ENCODE measurements at places on chromosomes 1 and 21.

- no peak for DNase-seq
These were observed 96.7 kb downstream of the GABPA start for GRCh38 chr21:25831300-25831960.

- no peak for DNase-seq
These were observed 249.0 kb upstream of the ZP4 start for GRCh38 chr1:238139713-238140112.

GRCh38 chr1:57713501-57713900 is 289.6 kb upstream of the DAB1 start:
- DNase-seq, result no peak

DNA sequence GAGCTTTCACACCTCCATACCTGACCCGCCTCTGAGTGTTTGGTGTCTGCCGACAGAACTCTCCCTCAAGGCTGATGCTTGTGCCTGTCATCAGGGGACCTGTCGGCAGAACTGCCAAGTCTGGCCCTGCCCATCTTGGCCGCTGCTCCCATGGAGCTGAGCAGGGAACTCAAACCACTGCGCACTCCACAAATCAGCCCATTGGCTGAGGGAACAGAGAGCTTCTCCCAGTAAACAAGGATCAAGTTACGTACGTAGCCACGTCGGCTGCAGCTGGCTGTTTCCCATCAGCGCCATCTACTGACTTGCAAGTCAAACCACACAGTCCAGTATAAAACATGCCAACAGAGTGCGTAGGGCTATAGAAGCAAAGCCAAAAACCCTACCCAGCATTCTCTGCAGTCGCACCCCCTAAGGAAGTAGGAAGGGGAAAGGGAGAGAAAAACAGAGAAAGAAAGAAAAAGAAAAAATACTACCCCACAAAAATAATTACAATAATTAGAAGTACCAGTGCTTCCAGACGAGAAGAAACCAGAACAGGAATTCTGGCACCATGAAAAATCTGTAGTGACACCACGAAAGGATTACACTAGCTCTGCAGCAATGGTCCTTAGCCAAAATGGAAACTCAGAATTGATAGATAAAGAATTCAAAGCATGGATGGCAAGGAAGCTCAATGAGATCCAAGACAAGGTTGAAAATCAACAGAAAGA is 13.1 kb downstream of the KRTAP13-1 start:
- no peak for DNase-seq

DNA sequence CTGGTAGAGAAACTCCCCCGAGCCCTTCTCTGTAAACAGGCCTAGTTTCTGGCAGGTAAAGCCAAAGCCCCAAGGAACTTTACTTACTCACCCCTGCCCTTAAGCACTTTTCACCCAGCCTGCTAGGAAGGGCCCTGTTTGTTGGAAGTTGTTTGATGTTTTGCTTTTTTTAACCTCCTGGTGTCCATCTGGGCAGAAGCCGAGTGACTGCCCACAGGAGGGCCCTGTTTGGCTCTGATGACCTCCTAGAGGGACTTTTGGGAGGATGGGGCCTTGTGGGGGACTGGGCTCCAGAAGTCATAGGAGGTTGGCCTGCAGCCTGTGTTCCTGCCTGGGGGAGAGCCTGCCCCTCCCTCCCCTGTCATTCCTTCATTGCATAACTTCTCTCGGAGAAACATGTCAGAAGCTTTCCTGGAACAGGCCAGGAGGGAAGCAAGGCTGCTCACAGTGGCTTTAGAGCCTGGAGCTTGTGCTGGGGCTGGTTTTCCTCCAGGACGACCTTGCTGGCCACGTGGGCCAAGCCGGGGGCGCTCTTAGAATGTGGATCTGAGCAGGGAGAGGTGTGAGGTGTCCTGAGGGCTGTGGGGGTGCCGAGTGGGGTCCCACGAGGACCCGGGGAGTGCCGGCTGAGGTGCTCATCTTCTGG is 33.9 kb downstream of the COQ8A start:
- no peak for DNase-seq

- DNase-seq, result no peak
These were observed 405.9 kb downstream of the TTLL7 start for GRCh38 chr1:83593073-83593472.

- peak; percentile 16 for DNase-seq
These were observed 7.0 kb upstream of the KCNC4 start for GRCh38 chr1:110203021-110203661.

DNA sequence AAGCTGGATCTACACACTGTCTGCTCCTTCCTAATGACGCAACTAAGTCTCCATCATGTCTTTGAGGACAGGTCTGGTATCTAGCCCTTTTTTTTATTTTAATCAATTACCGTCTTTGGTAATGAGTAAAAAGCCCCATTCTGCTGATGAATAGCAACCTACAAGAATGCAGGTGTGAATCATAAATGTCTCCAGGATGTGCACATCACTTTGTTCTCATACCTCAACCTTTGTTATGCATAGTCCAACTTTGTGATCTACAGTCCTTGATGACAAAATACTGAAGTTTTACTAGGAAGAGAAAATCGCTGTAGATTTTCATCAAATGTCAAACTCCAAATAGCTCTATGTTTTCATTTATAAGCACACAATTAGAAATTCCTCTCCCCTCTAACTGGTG is 39.3 kb downstream of the PLPPR5 start:
- DNase-seq, result no peak

DNA sequence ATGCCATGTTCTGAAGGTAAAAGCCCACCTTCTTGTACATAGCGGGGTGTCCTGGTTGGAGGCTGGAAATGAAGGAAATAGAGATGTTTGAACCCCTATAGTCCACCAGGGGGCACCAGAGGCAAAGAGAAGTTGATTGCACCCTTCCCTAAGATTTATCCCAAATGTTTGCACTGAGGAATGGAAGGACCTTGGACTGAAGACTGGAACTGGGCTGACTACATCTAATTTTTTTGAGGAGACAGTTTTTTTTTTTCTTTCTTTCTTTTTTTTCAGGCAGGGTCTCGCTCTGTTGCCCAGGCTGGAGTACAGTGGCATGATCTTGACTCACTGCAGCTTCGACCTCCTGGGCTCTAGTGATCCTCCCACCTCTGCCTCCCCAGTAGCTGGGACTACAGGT is 55.3 kb upstream of the EIF4G3 start:
- DNase-seq, result no peak

DNA sequence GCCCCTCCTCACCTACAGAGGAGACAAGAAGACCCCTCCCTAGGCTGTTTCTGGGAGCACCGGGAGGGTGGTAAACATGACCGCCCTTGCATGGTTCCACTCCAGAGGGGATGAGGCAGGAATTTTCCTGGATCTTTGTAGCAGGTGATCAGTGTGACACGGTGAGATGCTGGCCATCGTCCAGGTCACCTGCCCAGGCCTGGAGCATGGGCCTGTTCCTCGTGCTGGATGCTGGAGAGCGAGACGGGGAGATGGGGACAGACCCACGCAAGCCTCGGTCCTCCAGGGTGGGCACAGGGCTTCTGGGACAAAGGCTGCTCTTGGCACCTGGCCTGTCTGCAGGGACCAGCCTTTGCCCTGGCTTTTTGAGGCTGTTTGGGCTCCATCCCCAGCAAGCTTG is 46.2 kb downstream of the DMRTB1 start:
- DNase-seq, result no peak

DNA sequence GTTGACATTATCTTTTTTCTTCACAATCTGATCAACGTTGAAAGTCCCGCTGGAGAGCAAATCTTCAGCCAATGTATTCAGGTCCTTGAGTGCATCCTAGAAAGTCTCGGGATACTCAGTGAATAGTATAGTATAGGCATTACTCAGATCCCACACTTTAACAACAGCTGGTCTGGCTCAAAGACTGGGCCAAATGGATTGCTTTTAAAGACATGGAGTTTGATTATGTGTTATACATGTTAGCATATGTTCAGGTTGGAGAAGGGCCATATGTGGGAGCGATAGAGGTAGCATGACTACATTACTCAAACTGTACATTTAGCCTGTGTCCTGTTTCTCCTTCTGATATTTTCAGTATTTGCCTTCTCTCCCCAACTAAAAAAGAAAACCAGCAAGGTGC is 33.1 kb downstream of the OR10Z1 start:
- DNase-seq, result no peak

GRCh38 chr1:30411206-30411605 is 312.2 kb downstream of the MATN1 start:
- DNase-seq, result no peak

GRCh38 chr1:222117809-222118208 is 375.9 kb upstream of the DUSP10 start:
- DNase-seq, result no peak

DNA sequence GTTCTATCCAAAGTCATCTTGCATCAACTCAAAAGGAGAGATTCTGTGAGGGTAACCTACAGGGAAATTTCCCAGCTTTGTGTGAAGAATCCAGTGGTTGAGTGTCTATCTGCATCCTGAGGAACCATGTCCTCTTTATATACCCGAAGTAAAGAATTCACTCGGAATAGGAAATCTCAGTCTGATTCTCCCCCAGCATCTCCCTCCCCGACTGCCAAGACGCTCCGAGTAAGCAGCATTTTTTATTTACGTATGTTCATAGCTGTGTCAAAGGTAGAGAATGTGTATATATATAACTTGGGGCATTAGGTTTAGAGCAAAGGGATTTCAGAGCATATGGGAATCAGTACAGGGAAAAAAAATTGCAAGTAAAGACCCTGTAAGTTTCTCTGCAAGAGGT is 170.2 kb downstream of the SYT2 start:
- no peak for DNase-seq

- no peak for DNase-seq
These were observed 104.2 kb downstream of the DUSP10 start for GRCh38 chr1:221637641-221638041.

DNA sequence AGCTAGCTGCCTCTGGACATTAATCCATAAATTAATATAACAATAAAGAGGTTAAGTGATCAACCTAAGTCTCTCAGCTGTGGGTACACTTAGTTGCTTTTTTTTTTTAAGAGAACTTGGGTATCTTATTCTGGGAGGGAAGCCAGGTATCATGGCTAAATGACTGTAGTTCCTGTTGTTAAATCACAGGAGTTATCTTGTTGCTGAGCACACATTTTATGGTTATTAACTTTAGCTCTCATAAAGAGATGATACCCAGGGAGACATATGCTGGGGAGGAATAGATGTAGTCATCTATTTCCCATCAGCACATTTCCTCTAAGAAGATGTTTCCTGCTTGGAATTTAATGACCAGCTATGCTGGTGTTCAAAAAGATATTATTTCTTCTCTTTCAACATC is 227.8 kb downstream of the PTGER3 start:
- DNase-seq, result no peak

- no peak for DNase-seq
These were observed 61.6 kb downstream of the TMCO4 start for GRCh38 chr1:19738076-19738475.

- no peak for DNase-seq
These were observed 12.2 kb upstream of the VN1R5 start for GRCh38 chr1:247243524-247244137.

- DNase-seq, result no peak
These were observed 142.9 kb downstream of the LRRC7 start for GRCh38 chr1:69710484-69711189.

DNA sequence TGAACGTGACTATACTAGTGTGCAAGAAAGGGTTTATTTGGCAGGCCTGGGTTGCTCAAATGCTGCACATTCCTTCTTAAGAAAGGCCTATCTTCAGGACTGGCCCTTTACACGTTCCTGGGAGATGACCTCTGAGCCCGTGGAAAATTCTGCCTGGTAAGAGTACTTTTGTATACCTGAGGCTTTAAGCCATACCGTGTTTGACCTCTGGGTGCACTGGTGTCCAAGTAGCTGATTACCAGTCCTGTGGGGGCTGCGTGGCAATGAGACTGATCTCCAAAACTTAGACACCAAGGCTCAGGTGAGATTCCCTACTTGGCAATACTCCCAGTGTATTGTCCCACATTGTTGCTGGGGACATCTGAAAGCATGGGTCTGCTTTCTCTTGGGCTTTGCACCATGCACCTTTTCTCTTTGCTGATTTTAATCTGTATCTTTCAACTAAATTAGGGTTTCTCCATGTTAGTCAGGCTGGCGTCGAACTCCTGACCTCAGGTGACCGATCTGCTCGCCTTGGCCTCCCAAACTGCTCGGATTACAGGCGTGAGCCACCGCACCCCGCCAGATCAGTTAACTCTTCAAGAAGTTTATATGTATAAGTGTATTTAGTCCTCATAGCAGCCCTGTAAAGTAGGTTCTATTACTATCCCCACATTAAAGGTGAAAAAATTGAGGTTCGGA is 44.5 kb downstream of the TRIM33 start:
- no peak for DNase-seq

GRCh38 chr1:93304716-93305138 is 41.0 kb upstream of the DR1 start:
- DNase-seq, result peak; percentile 1

- DNase-seq, result no peak
These were observed 1.4 kb upstream of the NUP133 start for GRCh38 chr1:229509576-229509975.

- DNase-seq, result no peak
These were observed 63.1 kb upstream of the IGSF5 start for GRCh38 chr21:39681845-39682244.

Data from stimulated activated CD8-positive, alpha-beta memory T cell treated with anti-CD3 and anti-CD28 coated beads, Interleukin-7, amount 100 ng/mL, for 24 hours (primary cell).